ENCODE measurements at places on chromosomes 3 and 15.

GRCh38 chr3:13828501-13829265, 51.2 kb downstream of the WNT7A start:
- DNase-seq: no peak

- DNase-seq: no peak
These were observed 342.5 kb downstream of the SHQ1 start for GRCh38 chr3:72505539-72506405.

DNA sequence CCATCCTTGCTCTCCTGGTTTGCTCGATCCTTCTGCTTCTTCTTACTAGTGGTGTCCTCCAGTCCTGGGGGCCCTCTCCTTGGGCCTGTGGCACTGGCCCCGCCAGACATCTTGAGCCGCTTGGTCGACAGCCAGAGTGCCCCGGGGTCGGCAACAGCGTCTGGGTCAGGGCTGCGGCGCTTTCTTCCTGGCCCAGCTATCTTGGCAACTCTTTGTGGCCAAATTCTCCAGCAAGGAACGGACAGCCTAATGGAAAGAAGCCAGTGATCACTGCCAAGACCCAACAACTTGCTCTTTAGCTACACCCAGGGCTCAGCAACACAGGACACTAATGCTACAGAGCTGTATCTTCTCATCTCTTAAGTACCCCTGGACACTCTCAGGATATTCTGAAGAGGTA, 1.6 kb downstream of the USP19 start:
- DNase-seq: no peak

DNA sequence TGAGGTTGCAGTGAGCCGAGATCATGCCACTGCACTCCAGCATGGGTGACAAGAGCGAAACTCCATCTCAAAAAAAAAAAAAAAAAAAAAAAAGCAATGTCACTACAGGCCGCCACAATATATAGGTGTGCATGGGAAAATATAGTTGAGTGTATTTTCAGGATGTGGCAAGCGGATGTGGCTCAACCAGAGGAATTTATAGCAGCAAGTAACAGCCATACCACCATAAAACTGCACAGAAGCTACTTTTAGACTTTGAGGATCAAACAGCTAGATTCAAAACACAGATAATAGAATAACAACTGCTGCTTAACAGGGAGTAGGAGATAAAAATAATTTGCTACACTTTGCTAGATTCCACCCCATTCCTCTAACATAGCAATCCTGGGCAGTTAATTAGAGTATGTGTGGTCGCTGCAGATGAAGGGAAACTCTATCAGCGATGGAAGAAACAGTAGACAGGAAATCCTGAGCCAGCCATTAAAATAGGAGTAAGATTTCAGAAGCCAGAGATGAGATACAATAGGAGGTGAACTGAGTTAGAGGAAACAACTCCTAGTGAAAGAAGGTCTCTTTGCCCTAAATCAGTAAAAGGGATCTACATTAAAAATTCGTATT, 318.7 kb upstream of the STT3B start:
- DNase-seq: no peak

DNA sequence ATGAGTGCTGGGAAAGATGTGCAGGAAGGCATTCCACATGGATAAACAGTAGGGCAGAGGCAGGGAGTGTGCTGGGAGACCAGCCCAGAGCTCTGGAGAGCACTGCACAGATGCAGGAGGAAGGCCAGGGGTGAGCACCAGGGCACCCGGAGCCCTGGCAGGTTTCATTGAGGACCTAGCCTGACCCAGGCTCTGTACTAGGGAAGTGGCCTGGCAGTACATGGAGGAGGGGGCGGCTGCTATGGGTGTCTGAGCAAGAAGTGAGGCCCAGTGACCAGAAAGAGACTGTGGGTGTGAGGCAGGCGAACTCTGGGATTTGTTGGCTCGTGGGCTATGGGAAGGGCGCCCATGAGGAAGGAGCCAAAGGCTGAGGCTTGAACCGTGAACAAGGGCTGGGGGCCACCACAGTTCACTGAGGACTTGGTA, 139.1 kb downstream of the DNAJB8 start:
- DNase-seq: no peak

DNA sequence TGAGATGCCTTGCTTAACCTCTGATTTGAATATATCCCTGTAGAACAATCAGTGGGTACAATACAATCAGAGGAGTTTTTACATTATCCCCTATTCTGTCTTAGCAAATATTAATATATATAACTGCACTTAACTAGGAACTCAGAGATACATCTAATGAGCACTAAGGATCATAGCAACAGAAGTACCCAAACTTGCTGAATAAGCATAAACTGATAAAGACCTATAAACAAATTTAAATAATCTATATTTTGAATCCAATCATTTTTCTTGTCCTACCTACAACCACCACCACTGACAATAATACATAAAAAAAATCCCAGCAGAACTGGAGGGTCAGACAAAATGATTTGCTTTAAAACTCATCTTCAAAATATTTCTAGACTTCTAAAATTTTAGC, 106.2 kb downstream of the ATP8B4 start:
- no peak for DNase-seq

DNA sequence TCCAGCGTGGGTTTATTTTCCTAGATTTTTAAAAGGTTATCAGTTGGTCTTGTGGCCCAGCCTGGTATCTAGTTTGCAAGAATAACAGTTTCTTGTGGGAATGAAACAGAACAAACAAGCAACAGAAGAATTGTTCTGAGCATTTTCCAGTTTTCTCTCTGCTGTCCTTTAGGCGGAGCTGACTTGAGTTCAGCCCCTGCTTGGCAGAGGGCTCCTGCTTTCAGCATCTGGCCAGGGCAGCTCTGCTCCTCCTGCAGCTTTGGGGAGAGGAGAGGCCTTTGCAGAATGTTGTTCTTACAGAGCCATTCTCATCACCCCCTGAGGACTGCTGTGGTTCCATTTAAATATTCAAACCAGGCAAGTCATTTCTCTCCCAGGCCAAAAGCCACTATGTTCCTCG, 117.7 kb downstream of the ALDH1A2 start:
- no peak for DNase-seq

GRCh38 chr3:106529738-106530137, 660.9 kb upstream of the CBLB start:
- no peak for DNase-seq

DNA sequence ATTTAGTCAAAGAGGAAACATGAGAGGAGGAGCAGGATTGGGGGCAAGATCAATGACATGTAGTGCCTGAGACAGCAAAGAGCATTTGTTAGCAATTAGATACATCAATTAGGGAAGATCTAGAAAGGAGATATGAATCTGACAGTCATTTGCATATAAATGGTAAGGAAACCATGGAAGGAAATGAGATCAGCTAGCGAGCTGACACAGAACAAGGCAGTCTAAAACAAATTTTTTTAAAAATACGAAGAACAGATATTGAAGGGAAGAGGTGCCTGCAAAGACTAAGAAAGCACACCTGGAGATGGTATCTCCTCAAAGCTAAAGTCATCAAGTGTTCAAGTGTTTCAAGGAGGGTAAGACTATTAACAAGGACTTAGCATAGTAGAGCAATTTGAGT, 4.6 kb downstream of the EPM2AIP1 start:
- no peak for DNase-seq

DNA sequence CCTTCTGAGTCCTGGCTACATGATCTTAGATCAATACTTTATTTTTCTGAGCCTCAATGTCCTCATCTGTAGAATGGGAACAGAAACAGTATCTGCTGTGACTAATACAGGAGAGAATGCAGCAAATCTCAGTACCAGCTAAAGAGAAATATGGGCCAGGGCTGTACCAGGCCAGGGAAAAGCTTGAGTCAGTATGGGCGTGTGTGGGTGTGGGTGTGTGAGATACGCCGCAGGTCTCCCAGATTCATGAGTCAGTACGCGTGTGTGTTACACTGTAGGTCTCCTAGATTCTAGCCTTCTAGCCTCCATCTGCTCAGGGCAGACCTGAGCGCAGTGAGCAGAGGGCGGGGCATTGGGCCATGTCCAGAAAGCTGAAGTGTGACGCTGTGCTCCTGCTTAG, 15.2 kb downstream of the GNAI2 start:
- no peak for DNase-seq

- DNase-seq: no peak
These were observed 54.5 kb downstream of the OSBPL10 start for GRCh38 chr3:31926543-31926942.

DNA sequence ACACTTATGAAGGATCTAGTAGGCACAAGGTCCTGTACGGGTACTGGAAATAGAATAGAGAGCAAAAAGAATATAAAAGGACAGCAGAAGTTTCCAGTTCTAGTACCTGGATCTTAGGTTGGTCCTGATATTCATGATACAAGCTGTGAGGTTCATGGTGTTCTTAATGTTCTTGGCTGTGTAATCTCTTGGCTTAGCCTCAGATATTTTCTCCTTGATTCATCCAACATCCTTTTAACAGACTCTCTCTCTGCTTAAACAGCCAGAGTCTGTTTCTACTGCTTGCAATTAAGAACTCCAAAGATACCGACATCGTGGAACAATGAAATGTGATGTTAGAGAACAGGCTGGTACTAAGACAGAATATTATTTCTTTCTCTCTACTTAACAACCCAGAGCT, 49.9 kb downstream of the CNTN3 start:
- no peak for DNase-seq

- DNase-seq: no peak
These were observed 1.5 kb downstream of the SFMBT1 start for GRCh38 chr3:53044371-53044710.

DNA sequence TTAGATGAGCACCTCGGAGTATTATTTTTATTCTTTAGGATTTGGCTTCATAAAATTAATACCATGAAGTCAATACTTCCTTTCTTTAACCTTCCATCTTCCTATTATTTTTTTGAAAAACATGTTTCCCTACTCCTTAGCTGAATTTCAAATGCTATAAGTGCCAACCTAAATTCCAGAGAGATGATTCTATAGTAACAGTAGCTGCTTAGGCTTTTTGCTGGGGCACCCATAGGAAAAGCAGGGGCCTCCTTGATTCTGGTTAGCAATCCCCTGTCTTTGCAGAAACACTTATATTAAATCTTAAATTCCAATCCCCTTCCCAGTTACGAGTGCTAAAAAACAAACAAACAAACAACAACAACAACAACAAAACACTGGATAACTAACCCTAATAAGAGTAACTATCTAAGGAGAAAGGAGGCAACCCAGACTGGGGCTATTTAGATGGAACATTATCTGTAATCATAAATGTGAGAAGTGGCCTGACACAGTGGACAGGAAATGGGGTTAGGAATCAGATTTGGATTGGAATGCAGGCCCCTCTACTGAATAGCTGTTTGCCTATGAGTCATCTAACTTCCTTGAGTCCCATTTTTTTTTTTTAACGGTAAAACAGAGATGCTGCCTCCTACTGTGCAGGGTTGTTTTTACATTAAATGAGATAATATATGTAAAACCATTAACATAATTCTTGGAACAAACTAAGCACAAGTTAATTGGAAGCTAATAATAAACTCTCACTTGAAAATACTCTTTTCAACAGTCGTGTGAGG, 148.1 kb downstream of the WDR72 start:
- DNase-seq: no peak

GRCh38 chr3:44805960-44806359, 44.4 kb downstream of the KIF15 start:
- no peak for DNase-seq

DNA sequence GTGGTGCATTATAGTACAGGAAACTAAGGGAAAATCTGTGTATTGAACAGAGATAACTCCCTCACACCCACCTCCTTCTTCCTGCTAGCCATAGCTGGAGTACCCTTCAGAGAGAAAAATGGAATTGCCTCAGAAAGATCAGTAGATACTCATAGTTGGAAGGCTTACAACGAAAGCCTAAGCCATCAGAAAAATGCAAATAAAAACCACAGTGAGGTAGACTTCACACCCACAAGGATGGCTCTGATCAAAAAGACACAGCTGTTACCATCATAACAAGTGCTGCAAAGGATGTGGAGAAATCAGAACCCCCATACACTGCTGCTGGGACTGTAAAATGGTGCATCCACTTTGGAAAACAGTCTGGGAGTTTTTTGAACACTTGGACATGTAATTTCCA, 7.4 kb upstream of the DLG1 start:
- DNase-seq: no peak

DNA sequence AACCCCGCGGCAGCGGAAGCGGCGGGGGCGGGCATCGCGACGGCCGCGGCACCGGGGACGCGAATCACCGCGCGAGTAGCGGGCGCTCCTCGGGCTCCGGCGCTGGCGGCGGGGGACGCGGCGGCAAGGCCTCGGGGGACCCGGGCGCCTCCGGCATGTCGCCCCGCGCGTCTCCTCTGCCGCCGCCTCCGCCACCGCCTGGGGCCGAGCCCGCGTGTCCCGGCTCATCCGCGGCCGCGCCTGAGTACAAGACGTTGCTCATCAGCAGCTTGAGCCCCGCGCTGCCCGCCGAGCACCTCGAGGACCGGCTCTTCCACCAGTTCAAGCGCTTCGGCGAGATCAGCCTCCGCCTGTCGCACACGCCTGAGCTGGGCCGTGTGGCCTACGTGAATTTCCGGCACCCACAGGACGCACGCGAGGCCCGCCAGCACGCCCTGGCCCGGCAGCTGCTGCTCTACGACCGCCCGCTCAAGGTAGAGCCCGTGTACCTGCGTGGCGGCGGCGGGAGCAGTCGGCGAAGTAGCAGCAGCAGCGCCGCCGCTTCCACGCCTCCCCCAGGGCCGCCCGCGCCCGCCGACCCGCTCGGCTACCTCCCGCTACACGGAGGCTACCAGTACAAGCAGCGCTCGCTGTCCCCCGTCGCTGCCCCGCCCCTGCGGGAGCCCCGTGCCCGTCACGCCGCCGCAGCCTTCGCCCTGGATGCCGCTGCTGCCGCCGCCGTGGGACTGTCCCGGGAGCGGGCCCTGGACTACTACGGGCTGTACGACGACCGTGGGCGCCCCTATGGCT, 675 bp downstream of the RBM15B start:
- DNase-seq: peak; percentile 50

GRCh38 chr3:38446812-38447211, 6.9 kb upstream of the ACVR2B start:
- no peak for DNase-seq

GRCh38 chr3:51501833-51502561, 2.2 kb upstream of the DCAF1 start:
- DNase-seq: peak; percentile 70

- no peak for DNase-seq
These were observed 184.1 kb upstream of the HES1 start for GRCh38 chr3:193951859-193952258.

All from activated effector memory CD4-positive, alpha-beta T cell treated with Interleukin-2 at 50 U/mL for 16 hours (primary cell).